ENCODE measurements at places on chromosomes 6 and 20. TPM values are rescaled to one million over a fixed set of nuclear protein-coding genes. Genes with fewer than 3 reads are reported as not detected.

Gene GGTLC1
- not detected for total RNA-seq

Gene PCNA
- 83.8 TPM for total RNA-seq

Gene RPRD1B
- 46.8 TPM for total RNA-seq

Gene PNPLA1
- 0.16 TPM for total RNA-seq

Gene UNC5CL
- 1.2 TPM for total RNA-seq

Gene VSX1
- 131 TPM for total RNA-seq

Gene PLA2G7
- total RNA-seq, result 1.9 TPM

Gene ZNF165
- 0.82 TPM for total RNA-seq

Gene PI16
- total RNA-seq, result 154 TPM

Gene BMP7
- total RNA-seq, result 29.6 TPM

Gene LST1
- 11.2 TPM for total RNA-seq

Gene CCDC170
- 3.5 TPM for total RNA-seq

Gene WFDC2
- 2.4 TPM for total RNA-seq

Gene EPHA7
- total RNA-seq, result 39.6 TPM

Gene SDC4
- total RNA-seq, result 42.4 TPM

Gene CLPSL1
- not detected for total RNA-seq

Gene STX11
- total RNA-seq, result 2.2 TPM

Measured in camera-type eye (tissue), 1 donor.